ENCODE measurements at places on chromosomes 3 and 15.

DNA sequence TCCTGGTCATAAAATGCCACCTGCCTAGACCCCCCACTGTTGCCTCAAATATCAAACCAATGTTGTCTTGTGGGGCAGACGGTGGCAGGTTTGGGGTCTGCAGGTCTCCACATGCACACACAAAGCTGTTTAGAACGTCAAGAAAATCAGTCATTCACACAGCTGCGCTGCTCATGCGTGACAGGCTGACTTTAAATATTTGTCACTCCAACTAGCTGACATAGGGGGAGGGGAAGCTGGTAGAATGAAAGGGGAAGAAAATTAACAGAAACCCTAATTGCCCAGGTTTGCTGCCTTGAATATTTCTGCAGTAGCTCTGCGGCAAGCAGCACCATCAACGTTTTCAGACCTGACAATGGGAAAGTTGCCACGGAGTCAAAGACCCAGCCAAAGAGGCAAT, 201.8 kb downstream of the ABHD5 start:
- no peak for DNase-seq

DNA sequence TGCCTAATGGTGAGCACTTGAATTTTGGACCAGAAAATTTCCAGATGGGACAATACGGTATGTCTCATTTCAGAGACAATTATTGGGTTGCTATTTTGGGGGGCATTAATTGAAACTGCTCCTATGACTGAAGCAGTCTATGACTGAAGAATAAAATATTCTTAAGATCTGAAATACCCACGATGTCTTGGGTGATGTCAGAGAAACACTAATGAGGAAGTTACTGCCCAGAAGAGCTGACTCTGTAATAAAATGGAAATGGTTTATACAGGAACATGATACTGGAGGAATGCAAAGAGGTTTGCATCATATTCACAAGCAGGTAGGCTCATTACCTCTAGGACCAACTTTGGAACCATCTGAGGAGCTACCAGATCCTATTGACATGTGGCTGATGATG, 68.7 kb downstream of the IL12A start:
- no peak for DNase-seq

- DNase-seq, result no peak
Observed at GRCh38 chr3:171508206-171508605, 48.0 kb upstream of the TNIK start.

GRCh38 chr3:32403663-32404062, 12.0 kb downstream of the CMTM7 start:
- no peak for DNase-seq

DNA sequence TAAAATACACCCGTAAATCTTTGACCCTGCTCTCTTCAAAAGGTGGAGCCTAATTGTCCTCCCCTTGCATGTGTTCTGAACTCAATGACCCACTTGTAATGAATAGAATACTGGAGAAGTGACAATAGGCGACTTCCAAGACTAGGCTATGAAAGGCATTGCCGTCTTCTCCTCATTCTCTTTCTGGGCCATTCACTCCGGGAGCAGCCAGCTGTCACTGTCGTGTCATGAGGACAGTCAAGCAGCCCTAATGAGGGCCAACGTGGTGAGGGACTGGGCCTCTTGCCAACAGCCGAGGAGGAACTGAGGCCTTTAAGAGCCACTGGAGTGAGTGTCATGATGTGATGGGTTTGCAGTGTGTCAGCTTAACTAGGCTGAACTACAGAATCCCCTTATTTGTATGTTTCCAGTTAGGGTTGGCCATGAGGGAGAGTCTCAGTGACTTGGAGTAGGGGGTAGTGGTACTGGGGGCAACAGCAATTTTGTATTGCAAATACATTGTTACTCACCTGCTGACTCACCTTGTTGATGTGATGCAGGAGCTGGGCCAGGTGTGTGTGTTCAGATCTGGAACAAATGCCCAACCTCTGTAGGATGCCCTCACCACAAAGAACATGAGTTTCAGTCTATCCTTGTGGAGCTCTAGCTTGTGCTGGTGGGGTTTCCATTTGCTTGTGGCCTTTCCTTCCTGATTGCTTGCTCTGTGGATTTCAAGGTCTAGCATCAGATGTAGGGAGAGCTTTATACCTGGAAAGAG, 188.5 kb upstream of the PROK2 start:
- DNase-seq, result no peak

- no peak for DNase-seq
Observed at GRCh38 chr15:29668120-29668602, 154.1 kb downstream of the TJP1 start.

- no peak for DNase-seq
Observed at GRCh38 chr3:111984636-111985298, 5.9 kb downstream of the ABHD10 start.

DNA sequence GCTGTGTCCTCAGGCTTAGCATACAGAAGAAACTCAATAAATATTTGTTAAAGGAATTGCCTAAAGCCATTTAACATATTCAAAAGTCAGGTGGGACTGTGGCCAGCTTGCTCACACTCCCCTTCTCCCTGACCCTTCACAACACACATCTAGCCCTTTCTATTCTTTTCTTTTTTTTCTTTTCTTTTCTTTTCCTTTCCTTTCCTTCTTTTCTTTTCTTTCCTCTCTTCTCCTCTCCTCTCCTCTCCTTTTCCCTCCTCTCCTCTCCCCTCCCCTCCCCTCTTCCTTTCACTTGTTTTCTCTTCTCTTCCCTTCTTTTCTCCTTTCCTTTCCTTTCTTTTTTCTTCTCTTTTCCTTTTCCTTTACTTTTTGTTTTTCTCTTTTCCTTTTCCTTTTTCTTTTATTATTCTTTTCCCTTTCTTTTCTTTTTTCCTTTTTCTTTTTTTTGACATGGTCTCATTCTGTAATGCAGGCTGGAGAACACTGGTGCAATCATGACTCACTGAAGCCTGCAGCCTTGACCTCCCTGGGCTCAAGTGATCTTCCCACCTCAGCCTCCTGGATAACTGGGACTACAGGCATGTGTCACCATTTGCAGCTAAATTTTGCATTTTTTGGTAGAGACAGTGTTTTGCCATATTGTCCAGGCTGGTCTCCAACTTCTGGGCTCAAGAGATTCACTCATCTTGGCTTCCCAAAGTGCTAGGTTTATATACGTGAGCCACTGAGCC, 377.8 kb downstream of the GRM7 start:
- DNase-seq, result no peak

- DNase-seq, result no peak
Observed at GRCh38 chr3:42815826-42816225, 6.6 kb downstream of the ACKR2 start.

GRCh38 chr3:13536832-13537231, 12.1 kb upstream of the FBLN2 start:
- no peak for DNase-seq

- DNase-seq, result no peak
Observed at GRCh38 chr3:133464573-133464972, 64.7 kb downstream of the BFSP2 start.

DNA sequence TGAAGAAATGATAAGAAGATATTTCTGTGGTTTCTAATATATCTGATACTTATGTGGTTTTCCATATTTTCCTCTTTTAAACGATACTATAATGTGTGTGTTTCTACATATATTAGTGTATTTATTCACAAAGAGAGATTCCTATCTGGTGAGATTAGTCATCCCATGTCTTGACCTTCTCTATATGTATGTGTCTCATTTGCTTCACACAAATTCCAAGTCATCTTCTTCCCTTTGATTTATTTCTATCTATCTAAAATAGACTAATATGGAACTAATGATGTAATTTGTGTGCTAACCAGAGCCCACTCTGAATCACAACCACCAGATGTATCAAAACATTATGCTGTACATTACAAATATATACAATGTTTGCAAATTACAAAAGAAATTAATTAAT, 154.7 kb upstream of the KCNMB2 start:
- DNase-seq, result no peak

DNA sequence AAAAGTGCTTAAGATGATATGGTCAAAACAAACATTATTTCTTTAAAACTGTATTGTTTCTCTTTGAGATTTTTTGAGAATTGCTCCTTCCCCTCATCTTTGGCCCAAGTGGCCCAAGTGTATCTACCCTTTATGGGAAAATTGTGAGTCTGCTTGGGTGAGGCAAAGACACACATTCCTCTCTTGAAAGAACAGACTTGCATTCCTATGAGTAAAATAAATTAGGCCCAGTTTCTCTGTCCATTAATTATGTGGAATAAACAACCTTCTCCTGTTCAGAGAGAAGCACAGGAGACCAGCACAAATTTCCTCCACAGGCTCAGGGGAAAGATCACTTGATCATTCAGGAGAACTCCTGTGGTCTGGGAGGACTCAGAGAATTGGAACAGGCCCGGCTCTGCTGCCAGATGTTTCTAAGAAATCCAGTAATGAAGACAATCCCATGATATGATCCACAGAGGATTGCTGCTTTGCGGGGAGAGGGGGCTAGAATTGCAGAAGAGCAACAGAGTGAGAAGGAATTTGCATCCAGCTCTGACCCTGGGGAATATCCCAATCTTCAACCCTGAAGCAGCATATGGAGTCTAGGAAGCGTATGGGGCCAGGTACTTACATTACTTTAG, 53.8 kb upstream of the BOC start:
- no peak for DNase-seq

DNA sequence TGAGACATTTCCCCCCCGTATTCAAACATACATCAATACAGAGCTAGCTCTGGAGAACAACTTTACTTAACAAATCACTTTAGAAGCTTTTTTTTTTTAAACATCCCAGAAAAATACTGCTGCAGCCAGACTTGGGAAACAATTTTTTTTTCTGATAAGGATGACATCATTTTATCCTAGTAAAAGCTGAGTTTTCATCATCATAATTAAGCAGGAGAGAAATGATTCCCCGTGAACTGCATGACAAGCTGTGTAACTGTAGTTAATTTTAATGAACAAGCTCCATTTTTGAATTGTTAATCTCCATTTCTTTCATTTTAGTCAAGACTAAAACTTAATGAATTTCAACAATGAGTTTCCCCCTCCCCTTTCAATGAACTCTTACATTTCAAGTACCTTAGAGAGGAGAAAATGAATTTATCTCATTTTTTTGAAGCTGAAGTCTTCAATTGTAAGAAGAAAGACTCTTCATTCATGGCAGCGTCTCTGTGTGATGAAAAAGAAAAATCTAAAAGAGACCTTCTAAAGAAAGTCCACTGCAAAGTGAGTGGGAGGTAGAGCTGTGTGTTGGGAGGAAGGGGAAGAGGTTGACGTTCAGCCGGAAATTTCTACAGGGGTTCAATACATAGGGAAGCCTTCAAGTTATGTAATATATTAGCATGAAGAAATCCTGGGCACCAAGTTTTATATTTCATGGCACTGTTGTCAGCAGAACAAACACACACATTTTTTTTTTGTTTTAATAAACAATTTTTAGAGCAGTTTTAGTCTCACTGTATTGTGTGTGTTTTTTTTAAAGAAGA, 31.7 kb downstream of the HES1 start:
- DNase-seq, result no peak

DNA sequence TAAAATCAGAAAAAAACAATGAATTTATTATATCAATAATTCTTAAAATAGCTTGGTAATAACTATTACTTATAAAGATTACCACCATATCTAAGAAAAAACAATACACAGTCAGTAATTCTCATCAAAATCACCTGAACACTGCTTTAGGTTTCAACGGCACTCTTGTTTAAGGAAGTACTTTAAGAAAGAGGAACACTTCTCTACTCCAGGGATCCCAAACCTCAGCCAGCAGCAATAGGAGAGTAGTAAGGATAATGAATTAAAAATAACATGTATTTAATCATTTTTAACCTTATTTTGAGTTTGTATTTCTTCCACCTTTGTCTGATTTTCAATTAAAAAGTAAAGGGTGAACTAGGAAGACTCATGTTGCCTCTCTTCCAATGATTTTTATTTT, 494.0 kb upstream of the NR2F2 start:
- no peak for DNase-seq

DNA sequence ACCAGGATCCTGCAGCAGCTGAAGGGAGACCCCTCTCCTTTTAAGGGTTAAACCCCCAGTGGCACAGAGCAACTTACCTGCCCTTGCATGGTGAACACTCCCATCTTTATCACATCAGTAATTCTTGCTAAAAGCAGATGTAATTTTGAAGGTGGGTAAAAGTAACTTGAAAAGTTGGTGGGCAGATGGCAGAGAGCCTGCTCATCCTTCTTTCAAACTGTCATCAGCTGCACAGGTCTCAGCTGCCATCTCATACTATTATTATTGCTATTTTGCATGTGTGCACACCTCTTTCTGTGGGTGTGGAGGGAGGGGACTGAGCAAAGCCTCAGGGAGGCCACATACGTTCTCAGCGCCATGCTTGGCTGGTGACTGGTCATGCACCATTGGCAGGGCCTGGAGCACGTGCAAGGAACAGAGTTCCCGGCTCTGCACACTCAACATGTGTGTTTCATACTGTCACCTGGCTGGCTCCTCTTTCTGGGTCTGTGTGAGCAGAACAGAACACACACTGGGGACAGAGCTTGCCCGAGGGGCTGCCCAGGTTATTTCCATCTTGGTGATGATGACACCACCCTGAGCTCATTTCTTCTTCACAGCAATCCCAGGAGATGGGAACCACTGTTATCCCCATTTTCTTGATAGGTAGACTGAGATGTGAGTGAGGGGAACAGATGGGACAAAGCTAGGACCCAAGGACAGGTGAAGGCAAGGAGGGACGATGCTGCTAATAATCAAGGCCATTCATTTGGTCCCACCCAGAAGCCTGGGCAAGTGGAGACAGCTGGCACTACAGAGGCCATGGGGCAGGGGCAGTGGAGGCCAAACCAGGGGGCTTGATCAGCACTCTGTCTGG, 95.8 kb upstream of the KLF13 start:
- DNase-seq, result no peak

DNA sequence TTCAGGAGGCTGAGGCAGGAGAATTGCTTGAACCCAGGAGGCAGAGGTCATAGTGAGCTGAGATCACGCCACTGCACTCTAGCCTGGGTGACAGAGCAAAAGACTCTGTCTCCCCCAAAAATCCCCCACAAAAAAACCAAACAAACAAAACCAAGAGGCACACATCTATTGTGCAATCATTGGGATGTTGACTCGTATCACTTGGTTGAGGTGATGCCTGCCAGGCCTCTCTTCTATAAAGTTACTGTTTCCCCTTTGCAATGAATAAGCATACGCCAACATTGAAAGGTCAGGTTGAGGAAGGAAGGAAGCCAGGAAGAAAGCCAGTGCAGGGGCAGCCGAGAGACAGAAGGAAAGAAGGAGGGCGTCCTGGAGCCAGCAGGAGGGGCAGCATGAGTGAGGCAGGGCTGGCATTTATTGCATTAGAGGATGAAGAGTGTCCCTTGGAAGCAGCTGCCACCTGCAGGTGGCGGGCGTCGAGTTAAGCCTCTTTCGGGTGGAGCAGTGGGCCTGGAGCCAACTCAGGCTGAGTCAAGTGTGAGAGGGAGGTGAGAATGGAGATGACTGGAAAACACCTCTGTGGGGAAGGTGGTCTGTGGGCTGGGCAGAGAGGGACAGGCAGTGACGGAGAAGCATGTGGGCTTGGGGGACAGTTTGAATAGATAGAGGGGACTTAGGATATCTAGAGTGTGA, 8.3 kb upstream of the CSPG4 start:
- DNase-seq, result no peak

Measured in T-helper 9 cell (primary cell).